NCI-H510A (cell line): ENCODE measurements at places on chromosomes 16 and 17.

DNA sequence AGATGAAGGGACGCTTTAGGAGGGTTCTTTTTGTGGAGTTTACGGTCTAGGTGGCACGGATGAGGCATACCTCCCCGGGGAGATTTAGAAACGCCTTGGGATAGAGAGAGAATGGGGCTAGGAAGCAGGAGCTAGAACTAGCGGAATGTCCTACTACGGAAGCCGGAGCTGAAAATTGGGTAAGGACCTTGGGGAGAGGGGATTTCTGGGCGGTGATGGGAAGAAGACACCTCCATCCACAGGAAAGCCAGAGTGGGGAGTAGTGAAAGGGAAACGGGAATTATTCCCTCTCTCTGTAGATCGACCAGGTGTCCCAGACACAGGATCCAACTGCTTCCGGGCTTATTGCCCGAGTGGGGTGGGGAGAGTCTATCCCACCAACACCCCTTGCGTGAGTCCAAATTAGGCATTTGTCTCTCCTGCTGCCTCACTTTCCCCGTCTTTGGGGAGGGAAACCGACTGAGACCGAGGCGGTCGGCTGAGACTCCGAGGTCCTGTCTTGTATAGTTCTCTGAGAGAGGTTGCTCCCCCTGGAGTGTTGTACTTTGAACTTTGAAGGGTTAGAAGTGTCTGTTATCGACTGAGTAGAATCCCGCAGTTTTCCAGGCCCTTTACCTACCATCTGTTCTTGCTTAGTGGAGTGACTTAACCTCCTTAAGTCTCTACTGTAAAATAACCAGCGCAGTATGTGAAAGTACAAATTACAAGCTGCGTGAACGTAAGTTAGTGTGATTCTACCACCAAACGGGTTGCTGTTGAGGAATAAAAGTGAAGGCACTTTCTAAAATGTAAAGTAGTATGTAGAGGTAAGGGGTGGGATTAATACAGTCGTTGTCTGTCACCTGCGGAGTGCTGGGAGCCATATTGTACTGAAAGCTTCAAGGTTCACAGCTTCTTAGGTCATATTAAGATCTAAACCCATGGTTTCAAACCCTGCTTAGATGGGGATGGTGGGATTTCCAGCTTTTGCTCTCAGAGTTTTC is 1.0 kb downstream of the RSPRY1 start:
- DNase-seq, result no peak

- DNase-seq, result no peak
Observed at GRCh38 chr16:28013878-28014277, 49.6 kb downstream of the GSG1L start.

GRCh38 chr17:75683583-75683982 is 16.4 kb downstream of the SAP30BP start:
- no peak for DNase-seq

- no peak for DNase-seq
Observed at GRCh38 chr17:50527949-50528474, 4.5 kb upstream of the EPN3 start.

GRCh38 chr16:74561626-74562025 is 45.3 kb downstream of the GLG1 start:
- no peak for DNase-seq

DNA sequence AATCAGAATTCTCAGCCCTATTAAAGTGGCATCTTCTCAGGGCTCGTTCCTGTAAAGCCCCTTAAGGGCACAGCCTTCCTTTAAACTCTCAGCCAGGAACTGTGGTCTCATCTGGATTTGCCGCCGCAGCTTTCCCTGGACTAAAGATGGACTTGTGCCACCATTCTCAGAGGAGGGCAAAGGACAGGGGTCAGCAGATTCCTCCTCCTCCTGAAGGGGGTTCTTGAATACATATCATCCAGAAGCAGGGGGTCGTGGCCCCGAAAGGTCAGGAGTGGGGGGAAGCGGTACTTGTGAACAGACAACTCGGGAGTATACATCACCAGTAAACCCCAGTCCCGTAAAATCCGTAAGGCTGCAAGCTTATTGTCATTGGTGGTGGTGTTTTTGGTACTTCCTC is 174.8 kb downstream of the RPTOR start:
- no peak for DNase-seq

GRCh38 chr16:28834873-28835863 is 11.0 kb downstream of the TUFM start:
- DNase-seq, result no peak

DNA sequence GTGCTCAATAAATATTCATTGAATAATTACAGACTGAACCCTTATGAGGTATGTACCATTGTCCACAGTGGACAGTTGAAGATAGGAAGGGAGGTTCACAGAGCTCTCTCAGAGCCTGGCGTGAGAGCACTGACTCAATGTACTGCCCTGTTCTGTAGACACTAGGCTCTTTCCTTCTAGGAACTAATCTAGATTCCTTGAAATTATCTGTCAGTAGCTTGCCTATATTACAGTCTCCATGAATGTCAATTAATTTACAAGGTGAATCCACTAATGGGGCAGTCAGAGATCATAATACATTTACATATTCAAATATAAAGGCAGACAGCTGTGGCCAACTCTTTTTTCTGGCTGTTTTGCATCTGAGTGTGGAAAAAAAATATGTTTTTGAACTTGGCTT is 251.2 kb upstream of the SALL1 start:
- no peak for DNase-seq

GRCh38 chr16:23223368-23223767 is 40.8 kb downstream of the SCNN1G start:
- DNase-seq, result no peak

GRCh38 chr17:10156948-10157607 is 41.3 kb downstream of the GAS7 start:
- DNase-seq, result no peak

GRCh38 chr17:65417406-65418221 is 143.8 kb downstream of the AXIN2 start:
- no peak for DNase-seq

- no peak for DNase-seq
Observed at GRCh38 chr16:67648764-67649407, 3.9 kb downstream of the CARMIL2 start.

GRCh38 chr16:70796301-70796700 is 4.7 kb downstream of the VAC14 start:
- DNase-seq, result no peak

GRCh38 chr16:25996052-25996451 is 304.3 kb downstream of the HS3ST4 start:
- DNase-seq, result no peak

GRCh38 chr17:60139438-60140285 is 10.1 kb upstream of the CA4 start:
- DNase-seq, result no peak

DNA sequence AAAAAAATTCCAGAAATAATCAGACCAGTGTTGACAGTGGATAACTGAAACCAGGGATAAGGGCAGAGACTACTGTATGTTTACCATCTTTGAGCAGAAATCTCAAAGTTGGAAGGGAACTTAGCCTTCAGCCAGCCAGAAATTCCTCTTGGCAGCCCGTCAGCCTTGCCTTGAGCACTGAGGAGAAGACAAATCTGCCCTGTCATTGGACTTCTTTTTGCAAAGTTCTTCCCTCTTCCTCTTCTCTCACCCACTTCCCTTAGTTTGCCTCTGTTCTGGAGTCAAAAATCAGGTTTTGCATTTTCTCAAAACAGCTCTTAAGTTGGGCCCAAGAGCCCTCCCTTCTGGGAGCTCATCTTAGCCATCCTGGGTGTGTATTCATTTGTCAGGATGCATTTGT is 6.2 kb downstream of the TUFM start:
- no peak for DNase-seq

GRCh38 chr16:53502331-53503269 is at the start of gene AKTIP:
TSS of gene AKTIP (minus strand) at chr16:53503209. CDS start at chr16:53500259, 2,950 bp downstream.
- DNase-seq, result peak; percentile 53

DNA sequence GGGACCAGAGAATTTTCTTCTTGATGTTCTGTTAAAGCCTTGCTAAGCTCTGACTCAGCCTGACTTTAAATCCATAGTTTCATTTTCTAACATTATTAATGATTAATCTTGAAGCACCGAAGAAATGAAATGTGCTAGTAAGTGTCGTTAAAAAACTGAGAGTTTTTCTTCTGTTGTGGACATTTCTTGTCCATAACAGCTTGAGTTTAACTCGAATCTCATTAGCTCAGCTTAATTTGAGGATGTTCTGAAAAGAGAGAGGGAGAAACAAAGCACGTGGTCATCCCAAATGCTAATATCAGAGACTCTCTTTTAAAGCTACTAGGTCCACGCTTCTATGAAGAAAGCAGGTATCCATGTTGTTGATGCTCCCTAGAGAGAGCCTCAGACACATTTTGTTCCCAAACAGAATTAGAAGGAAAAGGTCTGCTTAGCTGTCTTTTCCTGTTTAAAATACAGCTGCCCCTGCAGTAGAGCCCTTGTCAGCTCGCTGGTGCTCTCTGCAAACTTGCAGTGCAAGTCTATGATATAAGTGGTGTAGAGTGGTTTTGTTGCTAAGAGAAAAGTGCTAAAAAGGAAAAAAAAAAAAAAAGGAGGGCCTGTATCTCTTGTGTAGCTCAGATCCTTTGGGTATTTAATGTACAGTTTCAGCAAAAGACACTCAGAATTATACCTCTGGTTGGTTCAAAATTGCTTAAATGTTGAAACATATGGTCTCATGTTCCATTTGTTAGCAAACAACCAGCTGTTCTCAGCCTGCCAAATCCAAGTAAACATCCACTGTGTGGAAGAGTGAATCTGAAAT is 191.1 kb upstream of the TBX2 start:
- DNase-seq, result no peak
